ENCODE measurements at places on chromosomes 2 and 18.

- no peak for DNase-seq
Measured at GRCh38 chr2:15738225-15738546, 146.5 kb downstream of the DDX1 start.

GRCh38 chr2:176283291-176284068 lies 14.2 kb downstream of the MTX2 start:
- no peak for DNase-seq

GRCh38 chr2:109442715-109443319 lies 170.9 kb downstream of the SEPTIN10 start:
- DNase-seq: no peak

DNA sequence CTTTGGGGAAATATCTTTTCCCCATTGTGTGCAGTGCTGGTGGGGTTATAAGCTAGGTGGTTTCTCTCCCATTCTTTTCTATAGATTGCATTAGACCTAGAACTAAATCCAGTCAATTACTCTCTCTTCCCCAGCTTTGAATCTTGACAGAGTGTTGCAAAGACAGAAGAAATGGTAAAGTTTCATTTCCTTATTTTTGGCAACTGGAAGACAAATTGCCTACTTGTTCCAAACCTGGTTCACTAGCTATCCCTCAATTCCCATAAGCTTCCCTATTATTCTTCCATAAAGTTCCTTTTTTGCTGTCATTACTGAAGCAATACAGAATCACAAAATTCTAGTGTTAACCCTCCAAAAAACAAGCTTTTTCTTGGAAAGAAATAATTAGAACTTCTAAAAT lies 94.0 kb upstream of the ITGA4 start:
- DNase-seq: no peak

DNA sequence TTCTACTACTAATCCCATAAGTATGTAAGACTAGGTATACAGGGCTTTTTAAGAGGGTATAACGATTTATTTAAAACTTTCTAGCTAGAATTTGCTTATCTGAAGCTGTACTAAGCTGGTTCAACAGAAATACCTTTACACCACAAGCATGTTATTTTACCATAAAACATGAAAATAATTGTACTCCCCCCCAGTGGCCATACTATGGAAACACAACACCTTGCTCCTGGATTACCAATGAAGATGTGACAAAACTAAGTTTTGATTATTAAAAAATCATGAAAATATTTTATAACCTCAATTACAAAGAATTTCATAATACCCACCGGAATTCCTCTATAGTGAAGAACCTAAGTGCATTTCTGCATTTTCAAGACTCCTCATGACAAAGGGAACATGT lies 27.3 kb downstream of the LPIN2 start:
- DNase-seq: no peak

DNA sequence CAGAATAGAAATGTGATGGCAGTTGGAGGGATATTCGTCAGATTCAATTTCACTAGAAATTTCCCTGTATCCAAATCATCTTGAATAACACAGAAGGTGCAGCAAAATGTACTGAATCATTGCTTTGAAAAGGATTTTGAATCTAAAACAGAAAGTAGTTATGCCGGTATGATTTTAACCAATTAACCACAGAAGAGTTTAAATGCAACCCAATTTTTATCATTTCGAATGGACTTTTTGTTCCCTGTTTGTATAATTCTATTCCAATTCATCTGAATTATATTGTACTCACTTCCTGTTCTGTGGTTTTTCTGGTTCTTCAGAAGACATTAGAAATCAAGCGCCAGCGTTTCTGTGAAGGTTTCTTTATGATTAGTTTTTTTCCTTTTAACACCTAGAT lies 190.4 kb downstream of the MYO3B start:
- DNase-seq: no peak

GRCh38 chr2:30046396-30046795 lies 100.4 kb upstream of the YPEL5 start:
- no peak for DNase-seq

GRCh38 chr2:125397535-125398251 lies 1258.3 kb upstream of the GYPC start:
- no peak for DNase-seq

- peak; percentile 36 for DNase-seq
Measured at GRCh38 chr18:13611142-13611600, 115.2 kb downstream of the FAM210A start.

- peak; percentile 82 for DNase-seq
Measured at GRCh38 chr2:201466050-201466675, 14.6 kb downstream of the STRADB start.
